Aorta (tissue), 5 donors: ENCODE measurements at places on chromosomes 11 and 22. TPM values are rescaled to one million over a fixed set of nuclear protein-coding genes. Genes with fewer than 3 reads are reported as not detected.
A peak's percentile ranks its signal among the peaks of the same experiment; 100 is the strongest.

DNA sequence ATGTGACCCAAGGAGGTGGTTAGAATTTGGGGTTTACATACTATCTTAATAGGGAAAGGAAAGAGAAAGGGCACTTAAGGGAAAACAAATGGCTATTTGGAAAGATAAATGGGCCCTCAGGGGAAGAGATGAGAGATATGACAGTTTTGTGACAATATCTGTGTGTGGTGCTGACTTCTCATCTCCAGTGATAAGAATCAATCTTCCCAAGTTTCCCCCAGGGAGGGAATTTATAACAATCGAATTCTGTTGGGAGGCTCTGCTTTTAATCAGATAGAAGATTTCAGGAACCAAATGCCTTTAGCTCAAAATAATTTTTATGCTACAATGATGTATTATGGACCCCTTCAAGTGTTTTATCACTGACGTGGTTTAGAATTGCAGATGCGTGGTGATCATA lies 46.3 kb upstream of the PAMR1 start:
- no peak for DNase-seq

DNA sequence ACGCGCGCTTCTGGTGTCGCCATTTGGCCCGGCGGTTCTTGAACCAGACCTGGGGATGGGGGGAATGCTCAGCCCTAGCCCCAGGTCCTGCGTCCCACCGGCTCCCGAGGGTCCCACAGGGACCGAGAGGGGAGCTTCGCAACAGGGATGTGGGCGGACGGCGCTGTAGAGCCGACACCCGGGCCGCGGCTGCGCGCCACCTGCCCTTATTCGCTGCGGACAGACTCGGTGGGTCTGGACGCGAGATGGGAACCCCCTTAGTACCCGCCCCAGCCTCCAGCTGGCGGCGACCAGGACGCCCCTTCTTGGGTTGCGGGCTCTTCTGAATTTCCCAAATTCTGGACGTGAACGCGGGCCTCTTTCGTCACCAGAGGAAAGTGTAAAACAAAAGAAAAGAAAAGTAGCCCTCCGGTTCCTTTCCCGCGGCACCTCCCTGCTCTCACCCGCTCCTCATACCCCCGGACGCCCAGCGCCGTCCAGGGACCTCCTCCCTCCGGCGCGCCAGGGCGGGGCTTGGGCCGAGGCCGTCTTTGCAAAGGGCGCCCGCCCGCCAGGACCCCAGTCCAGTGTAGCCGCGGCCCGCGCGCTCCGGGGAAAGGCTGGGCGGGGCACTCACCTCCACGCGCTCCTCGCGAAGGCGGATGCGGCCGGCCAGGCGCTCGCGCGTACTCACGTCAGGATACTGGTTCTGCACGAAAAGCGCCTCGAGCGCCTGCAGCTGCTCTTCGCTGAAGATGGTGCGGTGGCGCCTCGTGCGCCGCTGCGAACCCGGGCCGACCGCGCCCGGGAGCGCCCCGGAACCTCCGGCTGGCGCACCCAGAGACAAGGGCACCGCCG lies 827 bp downstream of the GSC2 start:
- DNase-seq, result no peak

DNA sequence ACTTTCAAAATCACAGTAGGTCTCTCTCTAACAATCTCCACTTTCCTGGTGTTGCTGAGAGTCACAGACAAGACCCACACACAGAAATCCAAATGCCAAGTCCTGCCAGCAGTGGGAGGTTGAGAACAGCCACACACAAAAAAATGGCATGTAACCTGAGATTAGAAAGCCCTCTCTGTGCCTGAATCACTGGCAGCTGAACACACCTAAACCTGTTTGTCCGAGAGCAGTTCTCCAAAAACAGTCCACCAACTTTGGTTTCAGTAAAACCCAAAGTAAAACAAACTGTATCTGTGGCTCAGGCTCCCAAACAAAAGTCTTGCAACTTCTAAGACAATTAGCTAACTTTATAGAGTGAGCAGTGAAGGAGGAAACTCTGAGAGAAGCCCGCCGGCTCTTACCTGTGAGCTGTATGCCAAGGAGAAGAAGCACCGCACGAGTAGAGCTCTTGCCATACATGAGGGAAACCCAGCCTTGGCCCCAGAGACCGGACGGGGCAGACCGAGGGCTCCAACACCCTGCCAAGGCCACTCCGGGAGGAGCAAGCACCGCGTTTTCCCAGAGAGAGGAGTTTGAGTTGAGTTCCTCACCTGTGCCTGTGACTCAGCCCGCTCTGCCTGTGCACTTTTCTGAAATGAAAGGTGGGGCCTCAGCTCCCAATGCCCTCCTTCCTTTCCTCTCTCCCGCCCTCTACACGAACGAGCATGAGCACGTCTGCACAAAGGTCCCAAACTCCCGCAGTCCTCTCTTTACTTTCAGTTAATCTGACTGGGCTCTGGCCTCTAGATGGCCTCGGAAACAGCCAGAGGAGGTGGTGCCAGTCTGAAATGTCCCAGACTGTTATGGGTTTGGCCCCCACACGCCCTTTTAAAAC lies at the start of gene MPZL2:
Gene MPZL2 (minus strand): TSS at position 603 of the 874 bp plus-strand sequence. CDS start 144 bp downstream, at position 459.
- no peak for DNase-seq

GRCh38 chr11:61028135-61028729 lies 56.8 kb downstream of the CD6 start:
- peak; percentile 47 for DNase-seq

GRCh38 chr11:133921026-133921425 lies 35.7 kb downstream of the IGSF9B start:
- no peak for DNase-seq

DNA sequence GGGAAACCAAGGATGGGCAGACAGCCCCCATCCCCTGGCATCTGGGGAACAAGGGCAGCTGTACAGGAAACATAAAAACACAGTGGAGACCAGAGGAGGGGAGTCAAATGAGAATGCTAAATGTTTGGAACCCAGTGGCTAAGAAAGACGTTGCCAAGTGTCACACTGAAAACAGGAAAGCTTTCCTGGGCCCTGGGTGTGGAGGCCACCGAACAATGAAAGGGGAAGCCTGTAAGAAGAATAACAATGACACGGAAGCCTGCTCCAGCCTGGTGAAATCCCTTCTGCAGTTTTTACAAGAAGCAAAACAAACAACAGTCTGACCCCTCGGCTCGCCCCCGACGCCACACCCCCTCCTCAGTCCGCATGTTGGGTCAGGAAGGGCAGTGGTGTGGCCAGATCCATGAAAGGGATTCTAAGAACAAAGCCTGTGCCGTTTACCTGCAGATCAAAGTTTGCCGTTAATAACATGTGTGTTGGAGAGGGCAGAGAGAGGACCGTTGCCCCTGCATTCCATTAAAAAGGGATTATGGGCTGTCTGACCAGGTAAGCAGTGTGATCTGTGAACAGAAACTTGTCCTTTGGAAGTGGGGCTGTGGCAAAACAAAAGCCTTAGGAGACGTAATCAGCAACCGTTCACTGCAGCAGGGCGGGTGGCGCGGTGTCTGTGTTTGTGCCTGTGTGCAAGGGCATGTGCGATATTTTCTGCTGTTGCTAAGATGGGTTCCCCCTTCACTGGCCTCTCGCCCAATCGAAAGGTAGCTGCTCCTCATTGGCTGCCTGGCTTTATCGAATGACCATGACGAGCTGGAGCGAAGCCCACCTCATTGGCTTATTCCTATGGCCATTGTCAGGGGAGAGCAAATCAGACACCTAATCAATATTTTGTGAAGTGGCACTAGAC lies 113.7 kb upstream of the BLID start:
- DNase-seq, result no peak

DNA sequence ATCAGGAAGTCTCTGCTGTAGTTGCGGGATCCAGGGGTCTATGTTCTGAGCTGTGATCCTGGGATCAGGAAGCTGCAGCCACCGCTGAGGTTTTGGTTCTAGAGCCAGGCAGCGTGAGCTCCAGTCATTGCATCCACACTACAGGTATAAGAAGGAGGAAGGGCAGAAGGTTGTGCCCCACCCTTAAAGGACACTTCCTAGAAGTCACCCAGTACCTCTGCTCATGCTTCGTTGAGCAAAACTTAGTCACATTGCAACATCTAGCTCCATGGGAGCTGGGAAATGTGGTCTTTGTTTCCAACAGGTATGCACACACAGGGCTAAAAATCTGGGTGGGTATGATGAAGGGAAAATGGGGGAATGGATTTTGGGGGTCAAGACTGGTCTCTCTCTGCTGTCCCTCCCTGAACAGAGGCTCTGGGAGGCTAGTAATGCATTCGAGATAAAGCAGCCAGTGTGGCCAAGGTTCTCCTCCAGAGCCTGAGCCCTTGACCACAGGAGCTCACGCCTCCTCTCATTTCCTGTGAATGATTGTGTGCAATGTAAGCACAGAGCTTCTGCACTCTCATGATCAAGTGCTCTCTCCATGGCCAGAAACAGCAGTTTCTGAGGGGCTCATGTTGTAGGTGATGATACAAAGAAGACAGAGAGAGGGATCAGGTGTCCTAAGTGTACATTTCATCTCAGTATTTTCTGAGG lies 86.8 kb upstream of the OR4B1 start:
- DNase-seq, result no peak

DNA sequence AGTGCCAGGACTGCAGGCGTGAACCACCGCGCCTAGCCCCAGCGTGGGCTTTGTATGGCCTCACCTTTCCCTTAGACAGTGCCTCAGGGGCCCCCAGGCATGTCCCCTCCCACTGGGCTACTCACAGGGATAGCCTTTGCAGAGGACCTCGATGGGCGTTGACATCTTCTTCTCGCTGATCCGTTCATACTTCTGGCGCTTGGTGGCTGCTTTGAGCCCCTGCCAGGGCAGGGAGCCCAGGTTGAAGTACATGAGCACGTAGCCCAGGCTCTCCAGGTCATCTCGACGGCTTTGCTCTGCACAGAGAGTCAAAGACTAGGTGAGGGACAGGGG lies 17.5 kb downstream of the CSNK1E start:
- no peak for DNase-seq

DNA sequence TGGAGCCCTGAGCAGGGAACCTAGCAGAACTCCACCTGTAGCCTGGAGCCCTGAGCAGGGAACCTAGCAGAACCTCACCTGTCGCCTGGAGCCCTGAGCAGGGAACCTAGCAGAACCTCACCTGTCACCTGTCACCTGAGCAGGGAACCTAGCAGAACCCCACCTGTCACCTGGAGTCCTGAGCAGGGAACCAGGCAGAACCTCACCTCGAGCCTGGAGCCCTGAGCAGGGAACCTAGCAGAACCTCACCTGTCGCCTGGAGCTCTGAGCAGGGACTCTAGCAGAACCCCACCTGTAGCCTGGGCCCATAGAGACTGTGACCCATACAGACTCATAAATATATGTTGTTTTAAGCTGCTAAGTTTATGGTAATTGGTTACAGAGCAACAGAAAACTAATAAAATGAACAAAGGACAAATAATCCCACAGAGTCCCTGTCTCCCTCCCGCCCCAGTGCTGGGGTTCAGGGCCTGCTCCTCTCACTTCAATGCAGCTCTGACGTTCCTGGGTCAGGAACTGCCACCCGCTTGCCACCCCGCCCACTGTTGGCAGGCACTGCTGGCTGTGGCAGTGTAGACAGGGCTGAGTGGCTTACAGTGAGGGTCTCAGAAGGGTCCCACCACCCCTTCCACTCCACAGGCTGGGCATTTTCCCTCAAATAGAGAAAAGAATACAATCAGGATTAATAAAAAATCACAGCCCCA lies 259.1 kb downstream of the TBC1D22A start:
- DNase-seq, result peak; percentile 38

DNA sequence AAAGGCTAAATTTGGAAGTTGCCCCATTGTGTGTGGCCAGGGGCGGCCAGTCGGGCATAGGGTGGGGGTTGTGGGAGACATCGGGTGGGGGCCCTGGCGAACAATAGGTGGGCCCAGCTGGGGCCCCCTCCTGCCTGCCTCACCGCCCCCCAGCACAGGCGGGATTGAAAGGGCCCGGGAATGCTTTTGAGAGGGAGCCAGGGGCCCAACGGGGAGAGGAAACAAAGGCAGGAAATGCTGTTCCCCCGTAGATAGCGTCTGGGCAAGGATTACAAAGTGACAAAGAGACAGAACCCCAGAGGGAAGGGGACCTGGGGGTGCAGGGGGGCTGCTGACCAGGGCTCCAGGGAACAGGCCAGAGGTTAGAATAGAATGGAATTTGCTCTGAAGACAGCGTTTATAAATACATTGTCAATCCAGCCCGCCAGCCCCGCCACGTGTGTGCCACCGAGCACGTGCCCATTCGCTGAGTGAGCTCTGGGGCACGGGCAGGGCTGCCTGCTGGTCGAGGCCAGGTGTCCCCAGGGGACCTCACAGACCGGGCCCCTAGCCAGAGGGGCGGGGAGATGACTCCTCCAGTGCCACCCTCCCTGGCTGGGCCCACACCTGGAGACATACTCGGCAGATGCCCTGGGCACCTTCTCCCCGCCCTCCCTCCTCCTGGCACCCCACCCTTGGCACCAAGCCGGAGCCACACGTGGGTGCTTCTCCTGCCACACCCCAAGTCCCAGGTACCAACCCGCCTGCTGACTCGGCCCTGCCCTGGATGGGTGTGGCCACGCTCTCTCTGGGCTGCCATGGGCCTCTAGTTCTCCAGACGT lies 9.7 kb downstream of the PDGFB start:
- DNase-seq, result no peak

GRCh38 chr22:20948450-20948849 lies 18.6 kb upstream of the AIFM3 start:
- no peak for DNase-seq

DNA sequence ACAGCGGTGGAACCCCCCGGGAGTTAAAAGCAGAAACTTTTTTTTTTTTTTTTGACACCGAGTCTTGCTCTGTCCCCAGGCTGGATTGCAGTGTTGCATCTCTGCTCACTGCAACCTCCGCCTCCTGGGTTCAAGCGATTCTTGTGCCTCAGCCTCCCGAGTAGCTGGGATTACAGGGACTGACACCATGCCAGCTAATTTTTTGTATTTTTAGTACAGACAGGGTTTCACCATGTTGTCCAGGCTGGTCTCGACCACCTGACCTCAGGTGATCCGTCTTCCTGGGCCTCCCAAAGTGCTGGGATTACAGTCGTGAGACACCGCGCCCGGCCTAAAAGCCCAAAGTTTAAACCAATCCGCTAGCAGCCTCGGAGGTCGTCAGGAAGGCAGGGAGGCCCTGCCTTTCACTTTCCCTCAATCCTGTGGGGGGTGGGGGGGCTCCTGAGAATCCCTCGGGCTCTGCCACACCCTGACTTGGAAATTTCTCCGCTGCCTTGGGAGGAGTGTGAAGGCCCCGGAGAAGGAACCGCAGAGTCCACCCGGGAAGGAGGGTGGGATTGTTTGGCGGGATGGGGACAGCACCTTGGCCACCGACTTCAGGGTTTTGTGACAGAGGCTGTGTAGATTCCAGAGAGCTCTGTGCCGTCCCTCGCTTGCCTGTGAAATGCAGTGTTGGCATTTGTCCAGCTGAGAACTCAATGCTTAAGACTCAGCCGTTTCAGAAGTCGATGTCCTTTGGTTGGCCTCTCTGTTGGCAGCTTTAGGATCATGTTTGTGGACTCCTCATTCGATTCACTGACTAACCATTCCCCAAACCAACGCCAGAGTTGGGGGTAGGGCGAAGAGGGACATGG lies 1.0 kb downstream of the ARHGAP8 start:
- no peak for DNase-seq

Gene MUC5AC
- polyA plus RNA-seq, result not detected

Gene MYRF
- 2.3 TPM for polyA plus RNA-seq

Gene HTR3A
- 0.20 TPM for polyA plus RNA-seq

Gene OR4C3
- polyA plus RNA-seq, result not detected

Gene KRTAP5-8
- polyA plus RNA-seq, result not detected

Gene RFPL2
- polyA plus RNA-seq, result not detected

Gene TMEM223
- 10.4 TPM for polyA plus RNA-seq

Gene CDC42EP1
- polyA plus RNA-seq, result 44.6 TPM
